Hypothalamus (tissue), 51 donors: ENCODE measurements at places on chromosomes 4 and X.

DNA sequence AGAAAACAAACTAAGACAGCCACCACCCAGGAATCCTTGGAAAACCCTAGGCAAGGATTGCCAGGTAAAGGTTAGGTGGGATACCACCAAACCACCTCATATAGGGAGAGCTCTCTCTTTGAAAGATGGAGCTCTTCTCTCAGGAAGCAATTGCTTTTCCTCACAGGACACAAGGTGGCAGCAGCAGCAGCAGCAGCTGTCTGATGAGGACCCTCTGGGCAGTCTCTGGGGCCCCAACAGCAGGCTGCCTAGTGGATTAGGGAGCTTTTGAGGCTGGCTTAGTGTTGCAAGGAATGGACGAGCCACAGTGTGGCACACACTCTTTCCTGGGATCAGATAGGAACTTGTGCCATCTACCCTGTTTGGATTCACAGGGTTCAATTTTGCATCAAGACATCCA lies 41.4 kb upstream of the CHRDL1 start:
- no peak for DNase-seq

DNA sequence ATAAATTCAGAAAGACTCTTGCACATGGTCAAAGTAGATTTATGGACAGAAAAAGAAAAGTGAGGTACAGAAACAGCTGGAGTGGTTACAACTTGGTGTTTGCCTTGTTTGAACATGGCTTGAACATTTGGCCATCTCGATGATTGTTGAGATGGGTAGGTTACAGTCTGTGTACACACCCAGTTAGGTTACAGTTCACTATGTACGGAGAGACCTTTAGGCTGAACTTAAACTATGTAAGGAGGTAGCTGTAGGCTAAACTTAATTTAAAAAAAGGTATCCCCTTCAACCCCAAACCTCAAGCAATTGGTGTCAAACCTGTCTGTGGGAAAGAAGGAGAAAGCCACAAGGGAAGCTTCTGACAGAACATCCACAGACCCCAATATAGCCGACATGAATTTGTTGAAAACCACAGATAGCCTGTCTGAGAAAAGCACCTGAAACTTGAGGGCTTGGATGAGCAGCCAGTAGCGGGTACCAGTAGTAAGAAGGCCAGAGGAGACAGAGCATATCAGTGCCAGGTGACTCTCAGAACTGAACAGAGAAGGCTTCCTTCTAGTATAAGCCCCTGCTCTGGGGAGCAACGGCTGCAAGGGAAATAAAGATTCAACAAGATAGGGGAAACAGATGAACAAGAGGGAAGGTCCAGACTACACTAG lies 247.9 kb upstream of the GALNTL6 start:
- no peak for DNase-seq

- DNase-seq = no peak
These were observed 10.9 kb upstream of the TBC1D14 start for GRCh38 chr4:6898763-6899162.

DNA sequence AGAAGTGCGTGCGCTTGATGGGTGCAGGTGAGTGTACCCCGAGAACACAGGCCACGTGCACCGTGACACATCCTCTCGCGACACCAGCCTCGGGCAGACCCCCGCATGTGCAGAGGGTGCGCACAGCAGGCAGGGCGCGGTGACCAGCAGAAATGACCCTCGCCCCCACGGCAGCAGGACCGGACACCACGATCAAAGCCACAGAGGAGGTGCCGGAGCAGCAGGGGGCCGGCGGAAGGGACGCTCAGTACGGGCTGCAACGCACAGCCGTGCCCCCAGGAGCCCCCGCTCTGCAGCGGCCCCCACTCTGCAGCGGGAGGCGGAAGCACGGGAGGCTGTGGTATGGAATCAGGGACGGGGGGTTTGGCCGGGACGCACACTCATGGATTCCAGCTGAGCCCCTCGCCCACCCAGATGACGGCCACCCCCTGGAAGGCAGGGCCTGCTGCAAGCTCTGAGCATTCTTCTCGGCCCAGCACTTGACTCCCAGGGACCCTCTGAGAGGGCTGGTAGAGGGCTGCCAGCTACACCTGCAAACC lies 17.1 kb downstream of the PPP2R3B start:
- no peak for DNase-seq

- DNase-seq = no peak
These were observed 45.9 kb downstream of the ZFYVE28 start for GRCh38 chr4:2372488-2373030.

DNA sequence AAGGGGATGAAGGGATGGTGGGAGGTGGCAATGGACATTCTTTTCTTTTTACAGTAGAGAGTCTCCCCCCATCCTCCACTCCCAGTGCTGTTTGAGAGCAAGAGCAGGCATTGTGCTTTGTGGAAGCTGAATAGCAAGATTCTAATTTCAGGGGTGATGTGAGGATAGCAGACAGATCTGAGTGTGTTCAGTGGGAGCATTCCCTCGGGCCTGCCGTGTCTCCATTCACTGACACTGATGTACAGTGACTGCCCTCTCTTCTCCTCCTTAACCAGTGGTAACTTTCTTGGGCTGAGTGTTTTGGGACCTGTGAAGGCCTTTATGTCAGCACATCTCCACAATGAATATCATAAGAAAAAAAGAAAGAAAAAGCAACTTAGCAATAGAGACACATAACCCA lies 396.6 kb upstream of the RPS6KA3 start:
- DNase-seq = no peak

- DNase-seq = no peak
These were observed 9.6 kb downstream of the SLC25A5 start for GRCh38 chrX:119477812-119478232.

DNA sequence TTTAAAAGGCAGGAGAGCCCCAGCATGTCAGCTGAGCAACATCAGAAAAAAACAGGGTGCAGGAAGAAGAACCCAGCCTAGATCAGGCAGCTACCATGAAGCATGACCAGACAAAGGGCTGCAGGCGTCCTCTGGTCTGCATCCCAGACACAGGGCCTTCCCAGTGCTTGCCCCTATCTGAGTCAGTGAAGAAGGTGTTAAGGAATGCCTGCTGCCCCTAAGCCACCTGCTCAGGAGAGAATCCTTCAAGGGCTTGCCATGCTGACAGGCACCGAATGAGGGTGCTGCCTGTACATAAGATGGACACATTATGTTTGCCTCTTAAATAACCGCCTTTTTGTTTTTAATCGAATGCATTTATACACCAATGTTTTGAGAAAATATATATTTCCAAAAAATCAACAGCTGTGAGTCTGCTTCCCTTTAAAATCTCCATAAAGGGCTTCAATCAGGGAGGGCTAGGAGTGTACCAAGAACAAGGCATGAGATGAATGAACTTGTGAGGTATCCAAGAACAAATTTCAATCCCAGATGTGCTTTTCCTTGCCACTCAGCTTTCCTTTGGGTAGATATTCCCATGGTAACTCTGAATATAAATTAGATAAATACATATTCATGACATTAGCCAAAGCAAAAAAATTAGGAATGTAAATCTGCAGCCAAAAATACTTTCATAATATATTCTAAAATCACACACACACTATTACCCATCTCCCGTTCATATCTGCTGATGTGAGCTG lies 85.1 kb downstream of the SLC9A7 start:
- no peak for DNase-seq

- no peak for DNase-seq
These were observed 57.0 kb downstream of the DCLK2 start for GRCh38 chr4:150135134-150135772.

DNA sequence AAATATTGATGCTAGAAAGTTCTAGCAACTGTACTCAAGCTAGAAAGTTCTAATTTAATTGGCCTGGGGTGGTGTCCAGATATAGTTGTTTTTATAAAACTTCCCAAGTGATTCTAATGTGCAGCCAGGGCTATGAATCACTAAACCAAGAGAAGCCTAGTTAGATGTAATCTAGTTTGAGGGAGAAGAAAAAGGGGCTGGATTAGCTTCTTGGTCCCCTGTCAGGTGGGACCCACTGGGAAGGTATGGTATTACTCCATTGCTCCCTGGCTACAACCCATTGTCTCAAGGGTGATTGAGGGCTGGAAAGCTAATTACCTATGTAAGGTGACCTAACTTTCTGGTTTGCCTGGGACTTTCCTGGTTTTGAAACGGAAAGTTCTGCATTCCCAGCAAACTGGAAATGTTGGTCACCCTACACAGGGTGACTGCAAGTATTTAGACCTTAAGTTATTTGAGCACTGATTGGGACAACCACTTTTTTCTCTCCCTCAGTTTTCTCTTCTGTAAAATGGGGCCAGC lies 23.9 kb upstream of the MSN start:
- DNase-seq = no peak

GRCh38 chr4:53713296-53713695 lies 122.0 kb upstream of the LNX1 start:
- no peak for DNase-seq

GRCh38 chrX:153925387-153925738 lies 701 bp downstream of the ARHGAP4 start:
- DNase-seq = no peak

DNA sequence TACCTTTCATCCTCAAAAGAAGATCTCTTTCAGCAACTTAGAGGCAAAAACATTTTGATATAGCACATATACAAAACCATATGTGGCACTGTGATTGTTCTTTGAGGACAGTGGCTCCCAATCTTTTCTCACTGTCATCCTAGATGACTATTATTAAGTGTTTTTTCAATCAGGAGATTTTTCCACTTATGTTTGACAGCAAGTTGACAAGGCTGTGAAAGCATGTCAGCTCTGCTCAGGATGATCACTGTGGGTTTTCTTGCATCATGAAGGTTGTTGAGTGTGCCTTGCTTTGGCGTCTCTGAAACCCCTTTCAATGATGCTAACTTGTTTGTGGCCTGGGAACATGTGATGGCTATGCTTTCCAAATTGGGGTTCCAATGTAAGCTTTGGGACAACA lies 20.2 kb upstream of the NSUN7 start:
- no peak for DNase-seq

GRCh38 chr4:71257761-71258160 lies 81.1 kb upstream of the SLC4A4 start:
- no peak for DNase-seq

GRCh38 chr4:118711052-118711451 lies 25.9 kb downstream of the METTL14 start:
- DNase-seq = no peak

DNA sequence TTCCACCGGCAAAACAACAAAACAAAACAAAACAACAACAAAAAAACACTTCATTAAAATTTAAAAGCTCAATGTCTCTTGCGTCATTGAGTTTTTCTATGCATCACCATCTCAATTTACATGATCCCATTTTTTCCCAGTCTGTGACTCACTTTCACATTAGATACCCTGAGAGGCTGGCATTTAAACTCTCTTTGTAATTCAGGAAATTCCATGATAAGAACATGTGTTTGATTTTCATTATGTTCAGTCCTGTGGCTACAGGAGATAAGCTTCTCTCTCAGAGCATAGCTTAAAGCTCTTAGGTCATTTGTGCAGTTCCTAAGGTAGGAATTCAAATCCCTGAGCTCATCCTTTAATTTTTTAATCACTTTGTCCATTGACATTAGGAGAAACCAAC lies 104.6 kb downstream of the NBDY start:
- no peak for DNase-seq

- peak; percentile 30 for DNase-seq
These were observed 3.9 kb downstream of the PLP1 start for GRCh38 chrX:103780336-103781061.

- no peak for DNase-seq
These were observed 672 bp downstream of the TCEAL3 start for GRCh38 chrX:103608306-103608963.

DNA sequence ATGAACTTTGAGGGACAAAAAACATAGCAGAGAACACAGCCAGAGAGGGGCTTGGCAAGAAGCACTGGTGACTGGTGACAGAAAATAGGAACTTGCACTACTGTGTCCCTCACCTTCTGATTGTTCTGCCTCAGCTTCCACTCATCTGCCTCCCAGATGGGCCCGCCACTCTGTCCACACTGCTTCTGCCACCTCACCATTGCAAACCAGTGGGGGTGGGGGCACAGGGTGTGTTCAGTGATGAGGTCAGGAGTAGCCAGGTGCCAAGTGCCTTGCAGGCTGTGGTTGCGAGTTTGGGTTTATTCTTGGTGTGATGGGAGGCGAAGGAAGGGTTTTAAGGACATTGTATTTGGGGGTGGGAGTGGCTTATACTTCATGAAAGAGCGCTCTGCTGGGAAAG lies 9.1 kb upstream of the UBA1 start:
- DNase-seq = no peak

- DNase-seq = no peak
These were observed 175.6 kb upstream of the MAGEB2 start for GRCh38 chrX:30039768-30040167.

DNA sequence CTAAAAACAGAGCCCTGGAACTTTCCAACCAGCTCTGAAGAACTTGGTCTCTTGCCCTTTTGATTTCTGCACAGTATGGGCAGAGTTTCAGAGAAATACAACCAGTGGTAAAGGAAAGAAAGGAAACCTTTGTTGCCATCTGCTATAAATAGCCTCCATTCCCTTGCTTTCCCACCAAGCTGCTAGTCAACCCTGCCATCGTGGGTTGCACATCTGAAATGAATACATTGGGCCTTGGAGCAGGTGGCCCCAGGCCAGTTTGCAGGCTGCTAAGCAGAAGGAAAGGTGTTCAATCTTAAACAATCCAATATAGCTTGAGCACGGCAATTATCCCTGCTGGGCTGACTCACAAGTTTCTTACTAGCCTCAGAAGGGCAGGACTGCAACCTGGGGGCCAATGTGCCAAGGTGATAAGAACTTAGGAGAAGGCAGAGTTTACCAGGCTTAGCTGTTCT lies 142.5 kb downstream of the PPARGC1A start:
- DNase-seq = peak; percentile 4

GRCh38 chr4:90486346-90486745 lies 359.2 kb downstream of the CCSER1 start:
- no peak for DNase-seq

GRCh38 chrX:38335382-38335781 lies 8.1 kb upstream of the RPGR start:
- DNase-seq = no peak

DNA sequence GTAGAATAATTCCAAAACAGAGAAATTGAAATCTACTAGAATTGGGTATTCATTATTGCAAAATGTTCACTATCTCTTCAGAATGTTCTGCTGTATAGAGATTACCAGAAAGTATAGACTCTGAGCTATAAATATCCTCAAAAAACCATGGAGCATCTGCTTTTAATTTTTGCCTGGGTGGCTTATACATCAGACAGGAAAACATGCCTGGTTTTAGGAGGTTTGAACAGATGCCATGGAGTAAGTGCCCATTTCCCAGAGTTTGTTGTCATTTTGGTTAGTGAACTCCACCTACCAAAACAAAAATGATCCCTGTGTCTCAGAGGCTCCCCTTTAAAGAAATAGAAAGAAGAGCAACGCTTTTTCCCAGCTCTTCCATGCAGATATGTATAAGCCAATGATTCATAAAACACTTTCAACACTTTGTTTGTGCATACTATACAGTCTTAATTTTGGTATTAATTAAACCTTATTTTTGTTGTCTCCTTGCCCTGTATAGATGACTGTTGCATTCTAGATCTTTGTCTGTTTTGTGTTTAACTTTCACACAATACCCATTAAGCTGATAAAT lies 68.7 kb downstream of the MEPE start:
- no peak for DNase-seq

DNA sequence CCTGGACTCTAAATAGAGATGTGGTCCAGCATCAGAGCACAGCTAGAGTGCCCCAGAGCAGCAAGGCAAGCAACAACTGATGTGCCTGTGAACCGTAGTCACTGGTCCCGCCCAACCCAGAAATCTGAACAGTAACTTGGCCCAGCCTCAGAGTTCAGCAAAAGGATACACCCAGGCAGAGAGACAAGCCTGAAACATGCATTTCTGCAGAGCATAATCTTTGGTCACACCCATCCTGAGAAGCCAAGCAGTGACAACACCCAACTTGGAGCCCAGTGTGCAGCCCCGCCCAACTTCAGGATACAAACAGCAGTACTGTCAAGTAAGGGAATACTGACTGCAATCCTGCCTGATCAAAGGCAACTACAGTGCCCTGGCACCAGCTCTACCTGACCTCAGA lies 78.9 kb downstream of the CCDC160 start:
- DNase-seq = no peak
